Natural killer cell treated with Interleukin-12 subunit alpha and Interleukin-12 subunit beta and Interleukin-15 and Interleukin-18, amount 100 ng/mL, for 72 hours (primary cell): ENCODE measurements at places on chromosomes 12 and 14. TPM values are rescaled to one million over a fixed set of nuclear protein-coding genes. Genes with fewer than 3 reads are reported as not detected.

- DNase-seq: no peak
Measured at GRCh38 chr14:32450919-32451675, 122.0 kb downstream of the AKAP6 start.

DNA sequence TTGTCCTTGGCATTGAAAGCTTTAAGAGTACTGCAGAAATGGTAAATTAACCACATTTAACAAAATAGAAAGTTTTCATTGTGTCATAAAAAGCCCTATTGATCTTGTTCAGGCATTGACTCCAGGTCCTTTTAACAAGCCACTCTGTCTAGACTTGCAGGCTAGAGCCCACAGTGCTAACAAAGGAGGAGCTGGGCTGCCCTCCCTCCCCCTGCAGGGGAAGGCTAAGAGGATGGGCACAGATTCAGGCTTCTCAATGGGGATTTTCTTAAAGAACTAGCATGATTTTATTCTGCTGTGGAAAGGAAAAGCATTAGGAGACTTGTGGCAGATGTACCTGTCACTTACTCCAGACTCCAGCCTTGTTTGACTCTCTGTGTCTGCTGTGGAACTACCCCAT is 463.6 kb downstream of the NRXN3 start:
- no peak for DNase-seq

GRCh38 chr14:36474593-36474992 is 45.4 kb downstream of the NKX2-1 start:
- DNase-seq: no peak

- DNase-seq: no peak
Measured at GRCh38 chr12:52271158-52271557, 3.3 kb upstream of the KRT86 start.

- no peak for DNase-seq
Measured at GRCh38 chr12:96457191-96457930, 32.0 kb upstream of the CFAP54 start.

GRCh38 chr12:49706351-49707127 is 666 bp downstream of the FMNL3 start:
- no peak for DNase-seq

DNA sequence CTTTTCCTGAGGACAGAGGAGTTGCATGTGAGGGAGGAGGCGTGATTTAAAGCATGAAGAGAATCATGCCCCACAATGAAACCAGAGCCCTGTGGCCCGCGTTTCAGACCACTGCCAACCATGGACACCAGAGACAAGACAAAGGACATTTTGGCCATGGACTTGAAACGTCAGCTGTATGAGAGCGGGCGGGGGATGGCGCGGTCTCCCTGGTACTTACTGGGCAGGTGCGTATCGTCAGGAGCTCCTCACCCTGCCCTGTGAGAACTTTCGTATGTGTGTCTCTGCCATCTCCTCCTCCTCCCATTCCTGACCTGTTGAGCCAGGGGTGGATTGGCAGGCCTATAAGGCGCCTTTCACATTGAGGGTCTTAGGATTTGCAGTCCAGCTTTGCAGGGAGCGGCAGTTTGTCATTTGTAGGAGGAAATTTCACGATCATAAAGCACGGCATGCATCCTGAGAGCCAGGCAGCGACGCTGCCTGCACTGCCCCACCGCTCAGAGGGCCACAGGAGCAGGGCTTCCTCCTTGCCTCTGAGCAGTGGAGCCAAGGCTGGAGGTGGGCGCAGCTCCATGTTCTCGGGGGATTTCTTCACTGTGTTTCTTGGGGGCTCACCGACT is 22.2 kb downstream of the SFSWAP start:
- DNase-seq: no peak

DNA sequence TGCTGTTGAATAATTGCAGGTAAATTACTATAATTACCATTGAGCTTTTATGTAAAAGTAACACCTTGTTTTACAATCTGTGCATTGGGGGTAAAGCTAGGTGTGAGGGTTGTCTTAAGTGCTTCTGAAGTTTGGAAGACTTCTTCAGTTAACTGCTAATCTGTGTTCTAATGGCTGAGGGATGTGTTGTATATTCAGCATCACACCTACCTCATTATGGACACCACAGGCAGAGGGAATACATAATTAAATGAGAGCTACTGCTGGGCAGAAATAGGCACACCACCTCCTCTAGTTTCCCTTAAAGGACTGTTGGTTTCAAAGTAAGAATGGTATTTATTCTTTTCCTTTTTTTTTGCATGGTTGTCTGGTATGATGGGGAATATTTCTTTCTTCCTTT is 502.3 kb upstream of the RGS6 start:
- no peak for DNase-seq

DNA sequence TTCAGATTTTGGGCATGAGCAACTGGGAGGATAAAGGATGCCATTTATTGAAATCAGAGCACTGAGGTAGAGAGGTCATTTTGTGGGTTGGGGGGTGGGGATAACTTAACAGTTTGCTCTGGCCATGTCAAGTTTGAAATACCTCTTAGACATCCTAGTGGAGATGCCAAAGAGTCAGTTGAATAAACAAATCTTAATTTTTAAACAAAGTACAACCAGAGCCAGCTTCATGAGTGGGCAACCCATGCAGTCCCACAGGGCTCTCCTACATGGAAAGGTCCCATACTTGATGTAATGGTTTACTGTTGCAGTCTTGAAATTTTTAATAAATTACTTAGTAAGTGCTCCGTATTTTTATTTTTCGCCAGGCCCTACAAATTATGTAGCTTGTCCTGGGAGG is 81.2 kb downstream of the ANO4 start:
- DNase-seq: no peak

DNA sequence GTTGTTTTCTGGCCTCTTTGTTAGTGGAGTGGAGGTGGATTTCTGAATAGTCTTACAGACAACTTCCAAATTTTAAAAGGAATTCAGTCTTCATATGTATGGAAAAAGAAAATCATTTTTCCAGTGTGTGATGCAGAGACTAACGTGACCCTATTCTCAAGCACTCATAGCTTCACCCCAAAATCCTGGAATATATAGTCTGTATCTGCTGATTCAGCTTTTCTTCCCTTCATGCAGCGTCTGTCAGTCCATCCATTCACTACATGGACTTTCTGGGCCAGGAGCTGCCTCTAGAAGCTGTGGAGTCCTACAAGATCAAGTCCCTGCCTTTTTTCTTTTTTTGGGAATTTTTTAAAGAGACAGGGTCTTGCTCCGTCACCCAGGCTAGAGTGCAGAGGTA is 23.8 kb downstream of the KLC1 start:
- DNase-seq: no peak

DNA sequence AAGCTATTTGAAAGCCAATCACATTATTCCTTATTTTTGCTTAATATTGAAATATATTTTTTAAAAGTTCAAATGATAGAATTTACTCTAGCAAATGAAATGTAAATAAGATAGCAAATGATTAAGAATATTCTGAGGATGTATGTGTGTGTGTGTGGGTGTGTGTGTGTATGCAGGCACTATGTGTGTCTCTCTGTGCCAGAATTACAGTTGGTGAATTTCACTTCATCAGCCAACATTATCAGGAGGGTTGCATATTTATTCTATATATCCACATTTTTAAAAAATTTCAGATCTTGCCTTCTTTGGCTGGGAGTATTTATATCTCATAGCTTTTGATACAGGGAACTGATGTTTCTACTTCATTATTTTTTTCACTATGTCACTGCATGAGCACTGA is 274.9 kb upstream of the SOX5 start:
- no peak for DNase-seq

- DNase-seq: no peak
Measured at GRCh38 chr14:87241018-87241768, 751.8 kb downstream of the GALC start.

DNA sequence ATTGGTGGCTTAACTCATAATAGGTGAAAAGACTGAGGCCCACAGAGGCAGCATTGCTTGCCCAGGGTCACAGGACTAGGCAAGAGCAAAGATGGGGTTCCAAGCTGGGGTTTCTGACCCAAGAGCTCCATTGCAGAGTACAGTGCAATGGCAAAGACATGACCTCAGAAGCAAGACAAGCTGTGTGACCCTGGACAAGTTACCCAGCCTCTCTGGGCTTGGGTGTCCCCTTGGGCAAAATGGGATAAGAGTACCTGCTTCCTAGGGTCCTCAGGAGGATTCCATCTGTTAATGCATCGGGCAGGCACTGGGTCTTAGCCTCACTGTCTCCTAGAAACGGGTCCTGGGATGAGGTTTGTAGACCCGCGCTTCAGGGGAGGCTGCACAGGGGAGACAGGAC is 111.6 kb upstream of the NCOR2 start:
- no peak for DNase-seq

GRCh38 chr14:89303456-89304435 is 113.3 kb downstream of the FOXN3 start:
- DNase-seq: no peak

GRCh38 chr12:110849748-110850403 is 3.1 kb downstream of the CCDC63 start:
- no peak for DNase-seq

DNA sequence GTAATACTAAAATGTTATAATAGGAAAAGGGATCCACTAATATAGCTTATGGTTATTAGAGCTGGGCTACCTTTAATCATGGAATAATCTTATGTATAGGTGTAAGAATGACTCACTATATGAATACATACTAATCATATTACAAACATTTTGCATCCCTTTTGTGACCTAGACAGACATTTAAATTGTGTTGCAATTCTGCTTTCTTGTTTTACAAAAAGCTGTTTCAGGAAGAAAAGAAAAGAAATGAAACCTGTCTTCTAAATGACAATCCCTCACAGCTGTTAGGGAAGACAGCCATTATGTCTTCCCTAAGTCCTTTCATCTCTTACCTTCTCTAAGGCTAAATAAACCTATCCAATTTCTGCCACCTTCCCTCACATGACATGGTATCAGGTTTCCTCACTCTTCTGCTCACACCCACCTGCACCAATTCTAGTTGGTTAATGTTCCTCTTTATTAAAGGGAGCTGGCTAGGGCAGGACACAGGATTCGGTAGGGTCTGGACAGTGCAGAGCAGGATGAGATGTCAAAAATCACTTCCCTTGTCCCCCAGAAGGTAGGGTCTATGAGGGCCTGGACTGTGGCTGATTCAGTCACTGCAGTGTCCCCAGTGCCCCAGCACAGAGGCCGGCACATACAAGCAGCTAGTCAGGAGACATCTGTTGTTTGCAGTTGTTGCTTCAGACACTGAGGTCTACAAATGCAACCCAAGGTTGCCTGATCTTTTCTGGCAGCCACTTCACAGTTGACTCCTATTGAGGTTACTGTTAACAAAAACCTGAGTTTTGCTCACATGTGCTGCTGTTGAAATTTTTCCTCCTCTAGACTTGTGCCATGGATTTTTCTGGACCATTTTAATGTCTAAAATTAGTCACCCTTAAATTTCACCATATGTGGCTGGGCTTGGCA is 3.7 kb downstream of the DHRS7 start:
- no peak for DNase-seq

Gene LRP6
- total RNA-seq: 0.59 TPM

Gene HOXC12
- total RNA-seq: not detected

Gene CEP128
- total RNA-seq: 42.2 TPM

Gene IQSEC3
- total RNA-seq: 1.1 TPM

Gene GDF3
- total RNA-seq: not detected
